ENCODE measurements at places on chromosomes 1 and 21.
A peak's percentile ranks its signal among the peaks of the same experiment; 100 is the strongest.

GRCh38 chr1:151472856-151473731 lies 13.8 kb upstream of the POGZ start:
- peak; percentile 58 for DNase-seq

DNA sequence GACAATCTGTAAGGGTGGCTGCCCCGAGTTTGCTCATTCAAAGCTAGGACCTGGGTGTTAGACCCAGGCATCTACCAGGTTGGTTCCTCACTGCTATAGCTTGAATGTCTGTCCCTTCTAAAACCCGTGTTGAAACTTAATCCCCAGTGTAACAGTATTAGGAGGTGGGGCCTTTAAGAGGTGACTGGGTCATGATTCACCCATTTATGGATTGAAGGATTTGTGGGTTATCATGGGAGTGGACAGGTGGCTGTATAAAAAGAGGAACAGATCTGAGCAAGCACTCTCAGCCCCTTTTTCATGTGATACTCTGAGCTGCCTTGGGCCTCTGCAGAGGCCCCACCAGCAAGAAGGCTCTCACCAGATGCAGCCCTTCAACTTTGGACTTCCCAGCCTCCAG lies 29.4 kb downstream of the PSMG1 start:
- no peak for DNase-seq

- DNase-seq, result no peak
Measured at GRCh38 chr1:21869620-21870121, 57.6 kb downstream of the LDLRAD2 start.

GRCh38 chr1:36583980-36584782 lies 101.5 kb upstream of the CSF3R start:
- DNase-seq, result no peak

GRCh38 chr1:211126622-211127021 lies 7.3 kb downstream of the KCNH1 start:
- DNase-seq, result no peak

- DNase-seq, result no peak
Measured at GRCh38 chr1:174408146-174408545, 39.6 kb upstream of the GPR52 start.

GRCh38 chr1:210571356-210572284 lies 242.9 kb downstream of the HHAT start:
- no peak for DNase-seq

GRCh38 chr1:87682565-87682964 lies 353.9 kb downstream of the LMO4 start:
- no peak for DNase-seq

DNA sequence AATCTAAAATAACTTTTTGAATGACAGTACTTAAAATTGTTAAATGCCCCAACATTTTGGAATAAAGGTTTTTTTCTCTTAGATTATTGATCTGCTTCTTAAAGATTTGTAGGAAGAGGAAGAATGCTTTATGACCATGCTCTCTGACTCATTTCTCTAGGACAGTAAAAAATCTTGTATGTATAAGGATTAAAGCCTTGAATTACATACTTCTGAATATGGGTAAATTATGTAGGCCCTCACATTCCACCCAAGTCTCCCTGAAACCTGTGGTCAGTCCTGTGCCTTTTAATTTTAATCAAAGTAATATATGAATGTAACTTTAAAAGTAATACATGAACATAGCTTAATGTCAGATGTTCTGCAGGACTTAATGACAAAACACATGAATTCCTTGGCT lies 50.5 kb downstream of the ABCD3 start:
- no peak for DNase-seq

- no peak for DNase-seq
Measured at GRCh38 chr1:72547412-72547811, 265.1 kb upstream of the NEGR1 start.

DNA sequence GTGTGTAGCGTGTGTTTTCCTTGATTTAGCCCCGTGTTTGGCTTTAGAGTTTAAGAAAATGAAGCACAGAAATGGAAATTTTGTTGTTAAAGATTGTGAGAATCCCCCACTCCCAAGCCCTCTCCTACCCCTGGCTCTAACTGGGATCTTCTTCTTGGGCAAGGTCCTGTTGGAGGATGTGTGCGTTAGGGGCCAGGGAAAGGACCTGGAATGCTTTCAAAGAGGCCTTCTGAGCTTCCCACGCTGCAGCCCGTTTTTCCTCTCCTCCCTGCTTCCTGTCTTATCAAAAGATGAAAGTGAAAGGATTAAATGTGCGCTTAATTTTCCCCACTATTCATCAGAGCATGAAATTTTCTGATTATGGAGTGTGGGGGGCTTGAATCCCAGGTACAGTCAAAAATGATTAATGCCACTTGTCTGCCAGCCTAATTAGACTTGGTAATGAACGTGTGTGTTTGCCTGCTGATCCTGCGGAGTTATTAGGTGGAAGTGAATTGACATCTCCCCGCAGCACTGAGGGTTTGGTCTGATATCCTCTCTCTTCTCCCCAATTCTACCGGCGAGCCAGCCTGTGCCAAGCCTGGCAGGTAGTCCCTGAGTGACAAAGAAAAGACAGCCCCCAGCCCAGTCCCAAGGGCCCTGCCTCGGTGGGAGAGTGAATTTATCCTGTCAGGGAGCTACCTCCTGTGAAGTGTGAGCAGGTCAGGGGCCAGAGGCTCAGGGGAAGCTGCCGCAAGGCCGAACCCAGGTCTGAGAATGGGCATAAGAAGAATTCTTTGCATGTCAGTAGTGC lies 4.9 kb downstream of the RASSF5 start:
- no peak for DNase-seq

DNA sequence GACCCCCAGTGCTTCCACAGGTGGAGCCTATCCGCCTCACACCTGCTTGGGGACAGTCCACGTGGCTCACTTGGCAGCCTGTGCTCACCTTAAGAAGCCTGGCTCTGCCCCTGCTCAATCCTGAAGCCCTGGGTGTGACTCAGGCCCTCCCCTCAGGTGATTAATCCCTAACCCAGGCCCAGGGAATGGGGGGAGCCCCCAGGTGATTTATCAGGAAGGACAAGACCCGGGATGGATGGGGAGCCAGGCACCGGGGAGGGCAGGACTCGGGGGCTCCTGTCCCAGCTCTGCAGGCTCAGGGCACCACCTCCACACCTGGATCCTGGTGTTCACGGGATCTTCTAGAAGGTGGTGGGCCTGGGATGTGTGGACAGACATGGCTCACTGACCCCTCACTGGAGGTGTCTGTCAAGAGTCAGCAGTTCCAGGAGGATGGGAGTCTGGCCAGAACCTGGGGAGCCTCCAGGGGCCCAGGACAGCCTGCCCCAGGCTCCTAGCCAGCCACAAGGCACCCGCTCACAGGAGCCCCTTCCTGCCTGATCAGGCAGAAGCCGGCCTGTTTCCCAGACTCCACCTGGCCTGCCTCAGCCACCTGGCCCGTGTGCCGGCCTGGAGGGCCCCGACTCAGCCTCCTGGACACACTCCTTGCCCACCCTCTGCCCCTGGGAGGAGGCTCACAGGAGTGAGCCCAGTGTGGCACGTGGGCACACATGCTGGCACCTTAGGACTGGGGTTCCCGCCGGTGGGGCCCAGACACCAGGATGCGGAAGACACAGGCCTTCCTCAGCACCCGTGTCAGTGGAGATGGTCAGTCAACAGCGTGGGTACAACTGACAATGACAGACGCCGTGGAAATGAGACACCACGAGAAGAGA lies 38.6 kb upstream of the COL6A1 start:
- no peak for DNase-seq

DNA sequence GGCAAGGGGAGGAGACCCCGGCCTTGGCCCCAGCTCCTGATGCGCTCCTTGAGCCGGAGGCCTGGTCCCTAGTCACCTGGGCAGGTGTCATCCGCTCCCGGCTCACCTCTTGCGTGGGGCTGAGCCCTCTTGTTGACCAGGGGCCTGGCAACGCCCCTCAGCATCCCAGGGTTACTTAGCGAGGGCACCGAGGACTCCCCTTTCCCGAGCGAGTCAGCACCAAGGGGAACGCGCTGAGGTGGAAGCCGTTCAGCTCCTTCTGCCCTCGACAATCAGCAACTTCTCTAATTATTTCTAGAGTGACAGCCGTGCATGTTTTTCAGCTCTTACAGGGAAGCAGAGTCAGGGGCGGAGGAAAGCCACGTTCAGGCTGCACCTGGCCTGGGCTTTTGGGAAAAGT lies 522 bp downstream of the SLC45A1 start:
- DNase-seq, result no peak

- DNase-seq, result no peak
Measured at GRCh38 chr1:200438911-200439310, 29.1 kb upstream of the ZNF281 start.

GRCh38 chr1:3638676-3639075 lies 11.2 kb downstream of the WRAP73 start:
- DNase-seq, result no peak

- no peak for DNase-seq
Measured at GRCh38 chr1:219160967-219161366, 12.7 kb upstream of the LYPLAL1 start.

DNA sequence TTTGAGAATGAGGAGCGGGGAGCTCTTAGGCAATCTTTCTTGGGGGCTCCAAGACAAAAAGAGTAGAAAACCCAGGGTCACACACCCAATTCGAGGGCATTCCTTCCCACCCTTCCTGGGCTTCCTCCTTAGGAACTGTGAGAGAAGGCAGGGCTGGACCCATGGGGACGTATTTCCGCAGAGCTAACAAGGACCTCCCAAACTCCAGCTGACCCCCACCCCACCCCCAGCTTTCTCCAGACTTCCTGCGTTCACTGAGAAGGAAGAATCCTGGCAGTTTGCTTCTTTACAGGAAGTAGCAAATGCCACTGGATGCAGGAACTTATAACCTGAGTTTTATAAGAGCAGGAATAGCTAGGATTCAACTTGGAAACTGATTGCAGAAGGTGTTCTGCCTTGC lies 2.7 kb upstream of the LHX9 start:
- no peak for DNase-seq

GRCh38 chr21:45225041-45225740 lies 62.5 kb downstream of the POFUT2 start:
- no peak for DNase-seq

DNA sequence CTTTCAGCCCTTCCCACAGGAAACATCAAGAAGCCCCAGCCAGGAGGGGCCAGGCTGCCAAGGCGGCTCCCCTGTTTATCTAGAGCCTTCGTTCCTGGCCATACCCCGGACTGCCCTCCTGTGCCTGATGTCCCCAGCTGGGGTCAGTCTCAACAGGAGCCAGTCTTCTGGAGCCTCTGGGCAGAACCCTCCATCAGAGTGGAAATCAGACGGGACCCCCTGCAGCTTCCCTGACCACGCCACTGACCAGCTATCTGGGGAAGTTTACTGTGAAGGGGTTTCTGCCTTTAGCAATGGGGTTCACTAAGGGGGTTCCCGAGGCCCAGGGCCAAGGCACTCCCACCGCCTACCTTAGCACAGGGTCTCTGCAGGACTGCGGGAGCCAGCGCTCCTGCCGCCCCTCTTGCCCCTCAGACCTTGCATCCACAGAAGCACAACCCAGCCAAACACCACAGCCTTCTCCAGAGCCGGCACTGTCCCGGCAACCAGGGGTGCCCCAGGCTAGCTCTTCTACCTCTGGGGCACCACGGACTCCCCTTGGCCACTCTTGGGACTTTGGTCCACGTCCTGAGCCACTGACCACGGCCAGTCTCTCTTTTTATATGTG lies 3.5 kb upstream of the MTFR1L start:
- peak; percentile 47 for DNase-seq

GRCh38 chr1:30977105-30977504 lies 68.5 kb upstream of the SDC3 start:
- DNase-seq, result no peak

GRCh38 chr1:174753131-174753530 lies 246.6 kb upstream of the CACYBP start:
- DNase-seq, result no peak

DNA sequence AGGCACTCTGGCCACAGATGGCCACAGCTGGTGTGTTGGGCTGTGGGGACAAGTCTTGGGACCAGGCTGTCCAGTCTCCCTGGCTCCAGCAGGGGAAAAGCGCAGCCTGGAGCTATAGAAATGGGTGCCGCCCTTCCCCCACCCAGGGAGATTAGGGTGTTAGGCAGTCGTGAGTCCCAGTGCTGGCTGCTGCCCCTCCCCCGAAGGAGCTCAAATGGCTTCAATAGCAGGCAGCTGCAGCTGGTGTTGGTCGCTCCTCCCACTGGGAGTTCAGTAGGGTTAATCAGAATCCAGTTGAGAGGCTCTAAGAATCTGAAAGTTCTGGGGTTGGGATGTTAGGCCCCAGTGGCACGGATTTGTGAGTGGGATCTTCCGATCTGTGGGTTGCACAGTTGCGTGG lies 595.6 kb upstream of the PKN2 start:
- no peak for DNase-seq

DNA sequence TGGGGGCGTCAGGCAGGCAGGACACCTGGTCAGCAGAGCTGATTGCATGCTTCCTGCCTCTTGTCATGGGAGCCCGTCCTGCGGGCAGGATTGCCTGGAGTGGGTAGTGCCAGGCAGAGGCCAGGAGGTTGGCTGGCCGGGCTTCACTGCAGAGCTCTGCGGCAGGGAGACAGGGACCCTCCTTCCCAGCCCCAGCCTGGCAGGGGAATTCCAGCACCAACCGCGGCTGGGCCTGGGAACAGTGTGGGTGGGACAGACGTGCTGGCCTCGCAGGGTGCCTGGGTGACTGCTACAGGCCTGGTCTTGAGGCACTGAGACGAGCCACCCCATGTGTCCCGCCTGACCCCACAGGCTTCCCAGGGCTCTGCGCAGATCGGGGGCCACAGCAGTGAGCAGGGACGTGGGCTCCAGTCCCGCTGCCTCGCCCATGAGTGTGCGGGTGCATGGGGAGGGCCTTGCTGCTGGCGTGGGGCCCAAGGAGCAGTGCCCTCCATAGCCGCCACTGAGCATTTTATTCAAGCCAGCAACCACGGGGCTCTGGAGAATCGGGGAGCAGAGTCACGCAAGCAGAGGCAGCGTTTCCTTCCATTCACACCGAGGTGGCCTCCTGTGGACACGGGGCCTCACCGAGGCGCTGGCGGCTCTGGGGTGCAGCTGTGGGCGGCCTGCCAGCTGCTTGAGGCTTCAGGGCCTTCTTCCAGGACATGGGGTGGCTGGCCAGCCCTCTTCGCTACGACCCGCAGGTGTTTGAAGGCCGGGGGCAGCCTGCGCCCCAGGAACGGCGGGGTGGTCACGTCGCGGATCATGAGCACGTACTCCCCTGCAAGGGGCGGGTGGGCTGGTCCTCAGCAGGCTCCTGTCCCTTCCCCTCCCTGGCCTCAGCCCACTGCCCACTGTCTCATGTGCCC lies 70.3 kb downstream of the MORN1 start:
- DNase-seq, result no peak

DNA sequence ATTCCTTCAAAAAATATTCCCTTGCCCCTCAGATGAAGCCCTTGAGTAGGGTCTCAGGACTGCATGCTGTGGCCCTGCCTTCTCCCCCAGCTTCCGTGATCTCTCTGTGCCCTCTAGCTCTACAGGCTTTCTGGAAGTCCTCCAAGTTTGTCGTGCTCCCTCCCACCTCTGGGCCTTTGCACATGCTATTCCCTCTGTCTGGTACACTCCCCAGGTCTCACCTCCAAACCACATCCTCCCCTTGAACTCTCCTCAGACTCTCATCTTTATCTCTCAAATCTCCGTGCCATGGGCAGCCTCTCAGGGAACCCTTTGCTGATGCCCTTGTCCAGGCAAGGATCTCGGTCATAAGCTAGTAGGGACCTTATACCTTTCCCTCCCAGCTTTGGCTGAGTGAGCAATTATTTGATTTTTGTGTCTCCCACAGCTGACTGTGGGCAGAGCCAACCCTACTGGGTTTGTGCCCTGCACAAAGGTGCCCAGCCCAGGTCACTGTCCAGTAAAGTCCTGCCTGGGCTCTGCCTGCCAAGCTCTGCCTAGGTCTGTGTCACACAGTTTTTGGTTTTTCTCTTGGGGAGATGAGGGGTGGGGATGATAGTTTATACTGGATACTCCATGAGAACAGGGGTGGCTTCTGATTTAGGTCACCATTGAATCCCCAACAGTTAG lies 188.1 kb downstream of the ZNF281 start:
- DNase-seq, result no peak

GRCh38 chr1:30687886-30688285 lies 35.5 kb downstream of the MATN1 start:
- no peak for DNase-seq
